Activated T-helper 1 cell treated with anti-CD3 and anti-CD28 coated beads, Interleukin-2, amount 50 U/mL, for 16 hours (primary cell): ENCODE measurements at places on chromosomes 2 and 18.

GRCh38 chr18:2114289-2114688 is 457.0 kb downstream of the METTL4 start:
- no peak for DNase-seq

- DNase-seq: no peak
Measured at GRCh38 chr18:26656431-26656943, 108.1 kb upstream of the KCTD1 start.

- no peak for DNase-seq
Measured at GRCh38 chr18:67519592-67519991, 3.1 kb upstream of the DSEL start.

DNA sequence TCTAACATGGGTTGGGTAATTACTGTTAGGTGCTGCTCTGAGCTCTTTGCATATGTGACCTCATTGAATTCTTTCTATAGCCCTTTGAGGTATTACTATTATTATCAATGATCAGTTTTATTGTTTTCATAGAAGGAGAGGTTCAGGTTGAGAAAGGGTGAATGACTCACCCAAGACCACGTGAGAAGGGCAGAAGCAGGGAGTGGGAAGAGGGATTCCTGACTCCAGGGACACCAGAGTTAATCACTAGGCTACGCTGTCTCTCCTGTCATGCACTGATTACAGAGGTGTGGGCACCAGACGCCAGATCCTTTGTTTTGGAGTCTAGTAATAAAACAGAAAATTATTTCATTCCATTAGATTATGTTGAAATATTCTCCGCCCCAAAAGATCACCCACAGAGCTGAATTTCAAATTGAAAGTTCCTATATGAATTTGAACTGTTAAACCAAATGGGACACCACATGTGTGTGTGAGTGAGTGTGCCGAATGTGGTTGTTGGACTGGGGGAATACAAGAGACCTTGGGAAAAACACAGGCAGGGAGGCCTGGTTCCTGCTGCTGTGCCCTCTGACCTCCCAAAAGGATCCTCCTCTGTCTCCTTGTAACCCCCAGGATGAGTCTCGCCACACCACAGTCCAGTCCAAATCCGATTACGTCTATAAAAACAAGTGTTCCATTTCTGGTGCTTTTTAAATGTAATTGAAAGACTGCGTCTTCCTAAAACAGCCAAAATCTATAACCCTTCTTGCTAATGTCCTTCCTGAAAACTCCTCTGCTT is 215.4 kb downstream of the ZNF521 start:
- no peak for DNase-seq

DNA sequence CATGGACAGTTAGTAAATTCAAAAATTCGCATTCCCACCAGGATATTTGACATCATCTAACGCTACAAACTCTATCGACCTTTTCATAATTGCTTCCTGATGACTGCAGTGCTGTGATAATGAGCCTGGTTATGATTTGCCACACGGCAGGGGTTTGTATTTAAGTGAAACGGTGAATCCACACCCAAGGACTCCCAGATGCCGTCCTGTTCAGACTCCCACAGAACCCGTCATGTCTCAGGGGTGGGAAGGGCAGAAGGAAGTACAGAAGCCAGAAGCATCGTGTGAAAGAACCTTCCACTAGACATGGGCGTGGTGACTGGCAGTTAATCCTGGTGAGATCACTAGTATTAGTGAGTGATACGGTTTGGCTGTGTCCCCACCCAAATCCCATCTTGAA is 91.2 kb upstream of the TMEM18 start:
- no peak for DNase-seq

DNA sequence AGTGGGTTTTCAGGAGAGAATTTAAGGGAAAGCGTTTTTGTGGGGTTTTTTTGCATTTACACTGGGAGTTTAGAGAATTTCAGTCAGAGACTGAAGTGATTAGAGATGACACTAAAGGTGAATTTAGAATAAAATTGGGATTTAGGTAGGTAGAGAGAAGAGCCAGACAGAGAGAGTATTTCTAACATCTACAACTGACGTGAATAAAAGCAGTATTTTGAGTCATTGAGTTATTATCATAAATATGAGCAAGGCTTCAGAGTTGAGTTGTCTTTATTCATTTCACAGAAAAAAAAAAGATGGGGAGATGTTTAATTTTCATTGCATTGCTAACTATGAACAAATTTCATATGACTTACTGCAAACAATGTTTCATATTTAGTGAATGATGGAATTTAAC is 202.9 kb downstream of the DPP4 start:
- DNase-seq: no peak

GRCh38 chr2:146874260-146874658 is 970.6 kb upstream of the ACVR2A start:
- DNase-seq: no peak

- no peak for DNase-seq
Measured at GRCh38 chr18:49319590-49319989, 140.9 kb downstream of the DYM start.

DNA sequence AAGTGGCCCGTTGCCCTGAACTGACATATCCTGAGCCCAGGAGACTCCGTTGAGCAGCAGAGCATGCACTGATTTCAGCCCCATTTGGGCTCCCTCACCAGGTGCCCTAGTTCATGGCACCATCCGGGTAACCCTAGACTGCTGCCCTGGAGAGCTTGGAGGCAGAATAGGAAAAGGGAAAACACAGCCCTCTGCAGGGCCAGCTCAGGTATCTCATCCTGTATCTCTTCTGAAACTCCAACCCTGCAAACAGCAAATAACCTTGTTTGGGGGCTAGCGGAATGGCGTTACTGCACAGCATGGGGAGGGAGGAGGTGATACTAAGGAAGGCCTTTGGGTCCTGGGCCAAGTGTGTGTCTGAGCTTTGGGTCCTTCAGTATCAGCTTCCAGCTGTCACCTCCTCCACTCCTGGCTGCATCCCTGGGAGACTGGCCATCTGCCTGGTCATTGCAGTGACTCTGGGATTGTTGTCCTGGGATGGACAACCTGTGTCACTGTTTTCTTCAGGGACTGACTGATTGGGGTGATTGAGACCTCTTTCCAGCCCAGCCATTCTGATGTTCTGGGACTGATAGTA is 233.8 kb upstream of the SKOR2 start:
- DNase-seq: no peak

DNA sequence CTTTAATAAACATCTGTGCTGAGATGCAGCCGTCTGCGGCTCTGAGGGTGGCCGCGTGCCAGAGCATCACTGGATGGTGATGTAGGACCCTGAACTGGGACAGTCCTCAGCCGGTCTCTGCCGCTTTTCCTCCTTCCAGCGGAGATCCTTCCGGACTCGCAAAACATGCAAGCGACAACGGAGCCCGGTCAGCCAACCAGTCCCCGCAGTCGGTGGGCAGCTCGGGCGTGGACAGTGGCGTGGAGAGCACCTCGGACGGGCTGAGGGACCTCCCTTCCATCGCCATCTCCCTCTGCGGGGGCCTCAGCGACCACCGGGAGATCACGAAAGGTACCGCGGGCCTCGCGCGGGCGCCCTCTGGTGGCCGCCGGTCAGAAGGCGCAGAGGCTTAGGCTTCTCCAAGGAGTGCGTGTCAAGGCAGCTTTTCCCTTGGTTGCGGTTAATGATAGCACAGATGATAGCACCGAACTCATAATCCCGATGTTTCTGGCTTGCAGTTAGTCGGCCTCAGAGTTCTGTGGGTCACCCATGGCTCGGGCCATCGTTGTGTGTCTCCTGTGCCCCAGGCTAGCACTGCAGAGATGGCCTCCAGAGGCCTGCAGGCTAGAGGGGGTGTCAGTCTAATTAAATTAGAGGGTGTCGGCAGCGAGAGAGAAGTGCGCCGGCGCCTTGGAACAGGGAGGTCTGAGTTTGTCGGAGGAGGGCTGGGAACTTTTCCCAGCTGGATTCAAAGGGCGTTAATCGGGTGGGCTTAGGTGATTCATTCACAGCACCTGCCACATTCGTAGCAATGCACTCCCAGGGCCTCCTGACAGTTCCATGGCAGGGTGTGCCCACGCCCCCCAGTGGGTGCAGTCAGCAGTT is 38.5 kb downstream of the LPIN1 start:
- peak; percentile 24 for DNase-seq

DNA sequence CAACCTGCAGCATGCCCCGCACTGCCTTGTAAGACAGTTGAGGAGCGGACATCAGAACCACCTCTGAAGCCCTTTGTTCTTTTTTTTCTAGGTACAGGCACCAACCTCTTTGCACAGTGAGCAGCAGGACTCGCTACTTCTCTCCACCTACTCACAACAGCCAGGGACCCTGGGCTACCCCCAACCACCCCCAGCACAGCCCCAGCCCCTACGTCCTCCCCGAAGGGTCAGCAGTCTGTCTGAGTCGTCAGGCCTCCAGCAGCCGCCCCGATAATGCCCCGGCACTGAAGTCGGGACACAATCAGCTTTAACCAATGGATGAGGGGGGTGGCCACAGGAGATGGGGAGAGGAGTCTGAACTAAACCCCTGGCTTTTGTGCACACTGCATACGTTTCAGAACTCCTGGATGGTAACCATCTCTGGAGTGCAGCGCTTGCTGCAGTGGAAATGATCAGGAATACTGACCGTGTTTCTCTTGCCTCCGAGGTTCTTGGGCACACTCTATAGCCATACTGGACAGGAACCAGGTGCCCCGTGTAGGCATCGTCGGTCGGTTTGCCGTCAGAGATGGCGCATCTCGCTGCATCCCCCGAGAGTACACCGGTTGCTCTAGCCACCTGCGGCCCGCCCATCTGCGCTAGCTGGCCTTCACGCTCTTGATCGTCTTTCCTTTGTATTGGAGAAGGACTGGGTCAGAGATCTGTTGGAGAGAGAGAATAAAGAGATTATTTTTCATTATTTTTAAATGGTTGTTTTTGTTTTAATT is 6.6 kb upstream of the RPL31 start:
- DNase-seq: no peak

DNA sequence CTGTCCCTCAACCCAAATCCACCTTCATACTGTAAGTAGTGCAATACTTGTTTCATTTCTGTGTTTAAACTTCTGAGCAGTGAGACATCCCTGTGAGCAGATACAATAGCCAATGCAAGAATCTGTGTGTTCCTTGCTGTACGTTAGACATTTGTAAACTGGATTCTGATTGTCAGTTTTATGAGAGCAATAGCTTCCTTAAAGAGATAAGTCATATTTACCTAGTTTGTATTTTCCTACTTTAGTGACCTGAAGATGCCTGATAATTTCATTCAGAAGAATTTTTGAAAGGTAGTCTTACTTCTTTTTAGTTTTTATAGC is 90.7 kb downstream of the DPP4 start:
- DNase-seq: no peak

DNA sequence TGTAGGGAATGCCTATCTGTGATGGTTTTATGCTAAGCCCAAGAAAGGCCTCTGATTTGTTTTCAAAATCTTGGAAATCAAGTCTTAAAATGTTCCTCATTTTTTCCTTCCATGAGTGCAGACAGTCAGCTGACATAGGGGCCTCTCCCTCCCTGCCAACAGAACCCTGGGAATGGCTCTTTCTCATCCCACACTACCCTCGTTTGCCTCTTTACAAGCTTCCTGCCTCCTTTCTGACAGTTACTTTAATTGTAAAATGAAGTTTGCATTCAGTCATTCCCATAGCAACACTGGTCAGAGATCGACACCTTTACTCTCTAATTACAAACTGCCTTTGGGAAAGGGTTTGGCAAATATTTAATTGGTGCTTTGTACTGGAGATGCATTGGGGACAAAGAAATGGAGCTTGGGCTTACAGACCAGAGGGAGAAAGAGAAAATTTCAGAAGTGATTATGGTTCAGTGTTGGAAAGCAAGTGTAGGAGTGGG is 25.4 kb downstream of the KIF5C start:
- no peak for DNase-seq

- DNase-seq: no peak
Measured at GRCh38 chr2:201235860-201236811, 24.2 kb upstream of the CASP8 start.

GRCh38 chr2:222671259-222672067 is at the start of gene MOGAT1:
TSS of gene MOGAT1 (plus strand) at chr2:222671658. CDS start at chr2:222671786, 128 bp downstream.
- DNase-seq: no peak

DNA sequence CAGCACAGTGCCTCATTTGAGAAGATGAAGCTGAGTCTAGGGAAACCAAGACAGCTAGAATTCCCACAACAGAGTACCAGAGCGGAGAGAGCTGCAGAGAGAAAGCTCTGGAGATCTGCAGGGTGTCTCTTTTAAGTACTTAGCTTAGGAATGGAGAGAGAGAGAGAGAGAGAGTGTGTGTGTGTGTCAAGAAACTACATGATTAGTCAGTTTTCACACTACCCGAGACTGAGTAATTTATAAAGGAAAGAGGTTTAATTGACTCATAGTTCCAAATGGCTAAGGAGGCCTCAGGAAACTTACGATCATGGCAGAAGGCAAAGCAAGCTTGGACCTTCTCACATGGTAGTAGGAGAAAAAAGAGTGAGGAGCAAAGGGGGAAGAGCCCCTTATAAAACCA is 64.0 kb downstream of the HIBCH start:
- DNase-seq: no peak
